Ecto neural progenitor cell (in vitro differentiated cells): ENCODE measurements at places on chromosomes 16 and 17.

DNA sequence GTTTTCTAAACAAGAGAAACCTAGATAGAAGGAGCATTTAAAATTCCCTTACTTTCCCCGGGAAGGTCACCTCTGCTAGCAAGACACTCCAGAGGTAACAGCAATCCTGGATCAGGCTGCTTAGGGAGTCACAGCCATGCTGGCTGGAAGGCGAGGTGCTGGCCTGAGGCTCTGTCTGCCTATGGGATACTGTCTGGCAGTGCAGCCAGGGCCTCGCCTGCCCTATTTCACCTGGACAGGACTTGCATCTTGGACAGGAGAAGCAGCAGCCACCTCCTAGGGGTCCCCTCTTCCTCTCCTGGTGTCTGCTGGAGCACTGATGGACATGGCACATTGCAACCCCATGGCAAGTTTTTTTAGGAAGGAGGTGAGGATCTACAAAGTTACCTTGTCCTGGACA is 15.1 kb downstream of the FA2H start:
- DNase-seq: no peak

DNA sequence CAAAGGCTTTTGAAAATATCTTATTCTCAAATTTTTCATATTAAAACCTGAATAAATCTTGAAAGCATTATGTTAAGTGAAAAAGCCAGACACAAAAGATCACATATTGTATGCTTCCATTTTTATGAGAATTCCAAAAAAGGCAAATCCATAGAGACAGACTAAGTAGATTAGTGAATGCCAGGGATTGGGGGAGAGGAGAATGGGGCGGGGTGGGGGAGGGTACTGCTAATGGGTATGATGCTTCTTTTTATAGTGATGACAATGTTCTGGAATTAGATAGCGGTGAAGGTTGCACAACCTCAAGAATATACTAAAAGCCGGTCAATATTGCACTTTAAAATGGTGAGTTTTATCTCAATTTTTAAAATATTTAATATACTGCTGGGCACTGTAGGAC is 44.0 kb downstream of the XPO6 start:
- no peak for DNase-seq

DNA sequence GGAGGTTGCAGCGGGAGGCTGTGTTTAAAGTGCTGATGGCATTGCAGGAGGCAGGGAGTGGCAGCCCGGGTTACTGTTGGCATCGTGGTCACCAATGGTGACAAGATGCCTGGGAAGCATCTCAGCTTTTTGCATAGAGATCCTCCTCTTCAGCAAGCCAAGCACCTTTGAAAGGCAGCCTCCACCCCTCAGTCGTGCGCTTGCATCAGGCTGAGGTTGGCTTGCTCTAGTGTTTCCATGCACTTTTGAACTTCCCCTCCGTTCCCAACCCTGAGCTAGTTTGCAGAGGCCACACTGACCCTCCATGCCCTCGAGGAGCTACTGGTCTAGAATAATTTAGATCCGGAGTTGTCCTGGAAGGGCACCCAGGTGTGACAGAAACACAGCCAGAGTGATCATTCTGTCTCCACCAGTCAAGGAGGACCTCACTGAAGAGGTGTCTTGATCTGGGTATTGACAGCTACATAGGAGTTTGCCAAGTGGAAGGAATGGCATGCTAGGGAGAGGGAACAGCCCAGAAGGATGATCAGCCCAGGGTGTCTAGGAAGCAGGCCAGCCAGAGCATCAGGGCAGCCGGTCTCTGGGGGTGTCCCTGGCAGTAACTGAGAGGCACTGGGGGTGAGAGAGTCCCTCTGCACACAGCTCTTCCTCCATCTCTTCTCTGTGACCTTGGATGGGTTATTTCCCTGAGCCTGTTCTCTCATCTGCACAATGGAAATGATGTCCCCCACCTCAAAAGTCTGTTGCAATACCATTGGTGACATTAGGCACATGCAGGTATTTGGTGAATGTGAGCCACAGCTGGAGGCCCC is 7.7 kb downstream of the BEAN1 start:
- DNase-seq: no peak

- DNase-seq: no peak
Measured at GRCh38 chr17:30132615-30133014, 16.0 kb downstream of the NSRP1 start.

GRCh38 chr17:66135896-66136295 is 56.0 kb downstream of the CEP112 start:
- DNase-seq: no peak

- peak; percentile 83 for DNase-seq
Measured at GRCh38 chr17:47987240-47987835, 16.4 kb downstream of the CDK5RAP3 start.

DNA sequence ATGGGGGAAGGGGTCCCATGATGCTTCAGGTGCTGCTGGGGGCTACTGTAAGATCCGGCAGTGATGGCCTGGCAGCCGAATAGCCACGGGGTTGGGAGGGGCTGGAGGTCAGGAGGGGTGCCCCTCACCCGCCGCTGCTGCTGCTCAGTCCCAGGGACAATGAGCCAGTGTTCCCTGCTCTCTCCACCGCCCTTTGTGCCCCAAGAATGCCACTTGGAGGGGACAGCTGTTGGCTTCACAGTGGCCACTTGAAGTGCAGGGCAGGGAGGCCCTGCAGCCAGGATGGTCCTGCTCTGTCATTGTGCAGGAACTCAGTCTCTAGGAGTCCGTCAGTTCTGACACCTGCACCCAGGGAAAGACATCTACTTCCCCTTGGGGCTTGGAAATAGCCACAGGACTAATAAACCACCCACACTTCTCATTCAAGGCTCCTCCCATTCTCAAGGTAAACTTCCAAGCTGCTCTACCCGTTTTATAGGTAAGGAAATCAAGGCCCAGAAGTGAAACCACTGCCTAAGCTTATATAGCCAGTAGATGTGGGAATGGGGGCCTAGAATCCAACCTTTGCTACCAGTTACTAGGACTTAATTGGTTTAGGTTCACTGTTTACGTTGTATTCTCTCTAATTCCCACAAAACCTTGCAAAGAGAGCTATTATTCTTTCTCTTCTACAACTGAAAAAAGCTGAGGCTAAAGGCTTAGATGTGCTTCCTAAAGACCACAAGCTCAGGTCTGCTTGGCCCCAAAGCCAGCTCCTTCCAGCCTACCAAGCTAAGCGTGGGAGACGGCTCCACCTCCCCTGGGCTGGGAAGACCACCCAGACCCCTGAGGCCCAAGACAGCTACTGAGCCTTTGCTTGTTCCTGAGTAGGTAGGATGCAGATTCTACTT is 6.2 kb upstream of the CPSF4L start:
- DNase-seq: no peak

DNA sequence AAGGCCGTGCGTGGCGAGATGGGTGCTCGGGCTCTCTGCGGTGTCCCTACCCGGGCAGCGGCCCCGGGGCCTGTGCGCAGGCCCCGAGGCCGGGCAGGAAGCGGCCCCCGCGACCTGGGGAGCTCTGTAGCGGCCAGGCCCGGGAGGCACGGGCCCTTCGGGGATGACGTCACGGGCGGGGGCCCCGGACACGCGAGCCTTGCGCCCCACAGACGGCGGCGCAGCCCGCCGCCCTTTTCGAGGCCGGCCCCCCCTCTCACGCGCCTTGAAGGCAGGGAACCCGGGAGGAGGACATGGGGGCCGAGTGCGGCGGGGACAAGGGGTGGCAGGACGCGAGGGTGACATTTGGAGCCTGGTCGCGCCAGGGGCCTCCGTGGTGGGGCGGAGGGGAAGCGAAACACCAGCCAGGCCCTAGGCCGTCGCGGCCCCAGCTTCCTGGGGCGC is 1.1 kb downstream of the RAI1 start:
- no peak for DNase-seq

DNA sequence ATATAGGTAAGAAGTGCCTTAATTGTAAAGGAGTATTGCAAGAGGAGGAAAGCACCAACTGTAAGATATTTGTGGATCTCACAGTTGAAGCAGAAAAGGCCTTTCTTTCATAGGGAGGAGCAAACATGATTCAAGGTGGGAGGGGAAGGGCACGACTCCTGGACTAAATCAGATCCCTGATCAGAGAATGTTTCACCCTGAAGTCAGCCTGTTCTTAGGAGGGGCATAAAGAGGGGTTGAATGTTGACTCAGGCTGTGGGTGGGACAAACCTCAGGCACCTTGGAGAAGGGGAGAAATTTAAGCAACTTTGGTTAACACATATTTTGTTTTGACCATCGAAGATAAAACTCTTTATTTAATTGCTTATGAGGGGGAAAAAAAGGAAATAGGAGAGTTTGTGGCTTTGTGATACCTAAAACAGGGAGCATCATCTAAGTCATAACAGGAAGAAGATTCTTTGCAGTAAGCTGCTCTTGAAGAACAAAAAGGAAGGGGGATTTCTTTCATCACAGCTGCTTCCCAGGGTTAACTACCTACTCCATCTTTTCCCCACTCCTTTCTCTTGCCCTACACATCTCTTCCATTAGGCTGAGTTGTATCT is 158.6 kb upstream of the ZNF267 start:
- DNase-seq: no peak

GRCh38 chr17:1793447-1793806 is 31.6 kb downstream of the SERPINF1 start:
- DNase-seq: no peak

DNA sequence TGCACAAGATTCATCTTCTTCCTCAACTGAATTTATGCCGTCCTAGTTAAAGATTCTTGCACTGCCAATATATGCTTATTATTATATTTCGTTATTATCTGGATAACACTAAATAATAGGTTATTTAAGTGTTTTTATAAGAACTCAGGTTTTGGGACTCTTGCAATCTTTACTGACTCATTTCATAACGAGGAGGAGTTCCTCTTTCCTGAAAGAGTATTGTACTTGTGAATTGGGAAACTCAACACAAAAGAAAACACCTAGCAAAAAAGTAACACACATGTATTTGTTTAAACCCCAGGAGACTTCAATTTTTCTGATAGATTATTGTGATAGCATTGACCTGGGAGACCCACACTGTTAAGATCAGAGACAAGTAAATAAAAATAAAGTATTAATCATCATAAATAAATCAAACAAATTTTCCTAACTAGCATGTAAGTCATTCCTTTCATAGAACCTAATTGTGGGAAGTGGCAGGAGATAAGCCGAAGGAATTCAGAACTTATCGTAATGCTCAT is 505.8 kb downstream of the KCNJ2 start:
- DNase-seq: no peak

DNA sequence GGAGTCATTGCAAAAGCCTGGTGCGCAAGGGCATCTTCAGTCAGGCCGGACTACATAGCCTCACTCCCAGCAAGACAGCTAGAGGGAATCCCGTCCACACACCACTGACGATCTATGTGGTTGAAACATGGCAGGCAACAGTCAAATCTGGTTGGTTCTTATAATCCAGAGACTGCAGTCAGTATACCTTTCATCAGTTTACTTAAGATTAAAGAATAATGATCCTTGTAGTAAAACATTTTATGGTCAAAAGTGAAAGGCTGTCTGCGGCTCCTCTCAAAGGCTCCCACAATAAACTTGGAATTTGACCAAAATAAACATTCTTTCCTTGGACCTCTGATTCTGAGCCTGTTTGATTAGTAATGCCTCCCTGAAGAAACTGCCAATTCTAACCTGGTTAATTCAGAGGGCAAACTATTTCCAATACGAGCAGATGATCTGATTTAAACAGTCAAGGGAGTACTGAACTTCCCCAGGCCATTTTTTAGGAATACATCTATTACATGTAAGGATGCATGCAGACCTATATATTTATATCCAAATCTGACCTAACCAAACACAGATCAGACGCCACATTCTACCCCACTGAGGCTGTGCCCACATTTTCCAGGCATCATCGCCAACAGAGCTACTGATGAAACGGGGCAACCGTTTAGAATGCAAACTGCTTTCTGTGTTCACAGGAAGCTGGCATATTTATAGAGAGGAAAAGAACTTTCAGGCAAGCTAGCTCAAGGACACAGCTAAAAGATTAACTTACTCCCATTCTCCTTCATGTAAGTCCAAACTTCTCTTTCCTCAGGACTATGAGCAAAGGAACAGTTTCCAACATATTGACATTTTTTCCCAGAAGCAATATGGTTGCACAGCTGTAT is 15.3 kb upstream of the TXNDC11 start:
- no peak for DNase-seq

DNA sequence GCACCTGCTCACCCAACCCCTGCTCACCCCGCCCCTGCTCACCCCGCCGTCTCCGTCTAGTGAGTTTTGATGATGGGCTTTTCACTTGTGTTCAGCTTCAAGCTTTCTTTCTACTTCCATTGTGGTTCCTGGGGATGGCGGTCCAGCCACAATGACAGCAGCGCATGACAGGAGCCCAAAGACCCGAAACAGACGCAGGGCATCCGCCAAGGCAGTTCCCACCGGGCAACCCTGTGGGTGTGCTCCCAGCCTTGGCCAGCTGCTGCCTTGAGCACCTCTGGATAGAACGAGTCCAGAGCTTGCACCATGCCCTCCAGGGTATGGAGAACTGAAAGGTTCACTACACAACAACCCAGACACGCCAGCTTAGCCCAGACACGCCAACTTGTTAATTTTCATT is 92.9 kb upstream of the CHMP6 start:
- DNase-seq: no peak

- DNase-seq: no peak
Measured at GRCh38 chr16:81484908-81485624, 40.5 kb downstream of the CMIP start.

DNA sequence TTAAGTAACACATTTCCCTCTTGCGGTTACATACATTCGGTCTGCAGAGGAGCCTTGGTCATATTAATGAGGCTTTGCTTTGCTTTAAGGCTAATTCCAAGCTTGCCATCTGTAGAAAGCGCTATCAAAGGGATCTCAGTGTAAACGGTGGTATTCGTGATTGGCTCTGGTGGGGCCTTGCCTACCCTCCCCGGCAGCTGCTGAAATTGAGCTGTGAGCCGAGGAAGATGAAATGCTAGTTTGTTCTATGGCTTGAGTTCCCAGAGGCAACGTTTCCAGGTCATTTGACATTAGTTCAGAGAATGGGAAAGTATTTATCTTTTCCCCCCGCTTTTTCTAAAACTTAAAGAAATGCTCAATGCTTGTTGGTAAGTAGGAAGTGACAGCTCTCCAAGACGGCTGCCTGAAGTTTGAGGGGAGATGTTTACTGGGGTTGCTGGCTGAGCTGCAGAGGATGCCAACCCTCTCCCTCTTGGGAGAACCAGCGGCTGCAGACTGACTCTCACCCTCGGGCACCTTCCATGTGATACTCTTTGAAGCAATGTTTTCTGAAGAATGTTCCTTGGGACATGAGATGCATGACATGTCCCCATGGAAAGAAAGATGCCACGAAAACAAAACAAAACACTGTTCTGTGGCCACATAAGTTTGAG is 458.7 kb upstream of the EEF2KMT start:
- DNase-seq: no peak
